ENCODE measurements at places on chromosomes 3 and 15.

DNA sequence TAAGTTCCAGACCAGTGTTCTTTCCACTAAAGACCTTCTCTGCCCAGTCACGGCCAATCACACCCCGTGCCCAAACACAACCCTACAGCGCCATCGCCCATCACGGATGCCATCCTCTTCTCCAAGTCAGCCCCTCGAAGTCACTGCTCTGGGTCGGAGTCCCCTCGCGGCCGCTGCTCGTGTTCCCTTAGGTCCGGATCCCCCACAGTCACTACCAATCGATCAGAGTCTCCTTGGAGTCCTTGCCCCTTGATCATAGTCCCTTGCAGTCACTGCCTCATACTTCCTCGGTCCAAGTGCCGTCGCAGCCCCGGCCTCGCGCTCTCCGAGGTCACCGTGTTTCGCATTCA lies 461 bp downstream of the PCYT1A start:
- peak; percentile 23 for DNase-seq

DNA sequence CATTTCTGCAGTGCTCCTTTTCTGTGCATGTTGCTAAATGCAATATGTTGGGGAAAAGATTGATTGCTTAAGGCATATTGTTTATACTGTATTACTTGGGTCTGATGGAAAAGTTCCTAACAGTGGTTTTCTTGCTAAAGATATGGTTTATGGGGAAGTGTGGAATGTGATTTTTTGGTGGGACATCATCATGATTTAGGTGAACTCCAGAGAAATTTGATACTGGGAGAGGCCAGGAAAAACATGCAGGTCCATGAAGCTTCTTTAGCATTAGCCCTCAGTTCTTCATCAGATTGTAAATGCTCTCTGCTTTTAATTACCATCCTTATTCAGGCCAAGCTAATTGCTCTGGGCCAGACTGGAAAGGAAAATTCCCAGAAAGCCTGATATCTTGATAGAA lies 147.5 kb downstream of the LRTM1 start:
- DNase-seq, result no peak

GRCh38 chr3:5188419-5189221 lies 1.1 kb downstream of the EDEM1 start:
- DNase-seq, result peak; percentile 30

GRCh38 chr15:33671456-33671855 lies 296.8 kb upstream of the CHRM5 start:
- no peak for DNase-seq

DNA sequence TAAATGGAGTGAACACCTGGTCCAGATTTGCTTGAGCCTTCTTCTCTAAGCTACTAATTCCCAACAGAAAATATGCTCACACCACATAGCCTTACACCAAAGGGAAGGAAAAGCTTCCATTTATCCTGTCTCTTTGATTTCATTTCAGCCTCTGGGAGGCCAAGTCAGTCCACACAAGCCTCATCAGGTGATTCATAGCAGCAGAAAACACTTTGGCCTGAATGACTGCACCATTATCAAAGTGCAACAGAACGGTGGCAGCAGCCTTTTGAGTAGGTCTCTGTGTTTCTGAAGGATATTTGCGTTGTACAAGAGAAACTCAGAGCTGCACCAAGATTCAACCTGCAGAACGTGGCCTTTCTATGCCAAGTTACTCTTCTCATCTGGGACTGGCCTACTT lies 46.6 kb upstream of the SNRK start:
- no peak for DNase-seq

DNA sequence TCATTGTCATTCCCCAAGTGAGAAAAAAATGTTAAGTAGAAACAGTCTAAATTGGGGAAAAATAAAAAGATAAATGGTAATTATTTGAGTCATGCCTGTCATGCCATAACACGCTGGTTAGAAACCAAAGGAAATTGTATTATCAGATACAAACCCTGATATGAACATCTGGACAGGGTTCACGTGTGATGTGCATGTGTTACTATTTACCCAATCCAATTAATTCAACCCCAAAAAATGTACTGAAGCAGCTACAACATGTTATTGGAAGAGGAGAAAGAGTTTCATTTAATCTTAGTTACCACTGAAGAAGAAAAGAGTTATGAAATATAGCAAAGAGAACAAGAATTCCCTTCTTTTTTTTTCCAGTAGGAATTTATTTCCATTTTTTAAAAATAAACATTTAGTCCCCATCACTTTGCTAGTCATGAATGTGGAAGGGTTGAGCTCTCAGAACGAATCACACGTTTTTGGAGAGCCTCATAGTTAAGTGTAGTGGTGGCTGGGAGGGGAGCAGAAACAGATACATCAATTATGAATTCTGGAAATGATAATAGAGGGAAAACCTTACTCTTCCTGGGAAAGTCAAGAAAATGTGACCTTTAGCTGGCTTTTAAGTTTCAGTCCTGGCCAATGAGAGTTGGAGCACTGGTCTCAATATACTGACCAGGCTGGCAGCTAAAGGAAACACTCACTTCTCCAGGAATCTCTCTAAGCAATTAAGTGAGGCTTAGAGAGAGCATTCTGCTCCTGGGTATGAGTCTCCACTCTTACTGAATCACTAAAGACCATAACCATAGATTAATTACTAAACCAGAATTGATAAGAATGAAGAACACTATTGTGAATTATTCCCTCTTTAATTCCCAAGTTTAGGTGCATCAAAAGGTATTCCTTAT lies 796.5 kb downstream of the GRM7 start:
- DNase-seq, result peak; percentile 2

DNA sequence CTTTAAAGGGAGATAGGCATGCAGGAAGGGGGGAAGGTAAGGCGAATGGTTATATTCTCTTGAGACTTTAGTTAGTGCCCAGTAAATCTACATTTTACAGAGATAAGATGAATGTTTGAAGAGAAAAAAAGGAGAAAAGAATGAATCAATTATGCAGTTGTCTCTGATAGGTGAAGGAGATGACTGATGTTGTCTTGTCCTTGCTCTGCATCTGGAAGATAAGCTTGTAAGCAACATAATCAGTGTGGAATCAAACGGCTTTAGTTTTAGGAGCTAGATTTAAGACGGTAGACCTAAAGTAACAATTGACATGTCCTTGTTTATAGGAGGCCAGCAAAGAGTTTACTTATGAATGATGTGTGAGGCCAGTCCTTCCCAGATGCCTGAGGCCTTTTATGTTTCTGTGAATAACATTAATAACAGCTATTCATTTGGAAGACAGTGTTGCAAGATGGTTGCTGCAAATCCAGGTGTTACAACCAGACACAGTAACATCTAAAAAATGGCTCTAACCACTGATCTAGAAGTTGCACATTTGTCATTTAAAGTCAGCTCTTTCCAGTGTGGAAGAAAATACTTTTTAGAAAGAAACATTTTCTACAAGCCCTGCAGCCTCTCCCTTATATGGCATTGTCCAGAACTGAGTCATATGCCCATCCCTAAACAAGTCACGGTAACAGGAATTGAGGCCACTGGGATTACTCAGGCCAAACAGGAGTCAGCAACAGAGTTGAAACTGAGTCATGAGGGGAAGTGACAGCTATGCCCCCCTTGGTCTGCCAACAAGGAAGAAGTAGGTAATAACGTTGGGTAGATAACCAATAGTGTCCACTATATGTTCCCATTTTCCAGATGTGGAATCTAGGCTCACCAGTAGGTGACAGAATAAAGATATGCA lies 77.5 kb upstream of the FBN1 start:
- peak; percentile 95 for DNase-seq

- no peak for DNase-seq
Measured at GRCh38 chr3:133329626-133330025, 70.2 kb upstream of the BFSP2 start.

DNA sequence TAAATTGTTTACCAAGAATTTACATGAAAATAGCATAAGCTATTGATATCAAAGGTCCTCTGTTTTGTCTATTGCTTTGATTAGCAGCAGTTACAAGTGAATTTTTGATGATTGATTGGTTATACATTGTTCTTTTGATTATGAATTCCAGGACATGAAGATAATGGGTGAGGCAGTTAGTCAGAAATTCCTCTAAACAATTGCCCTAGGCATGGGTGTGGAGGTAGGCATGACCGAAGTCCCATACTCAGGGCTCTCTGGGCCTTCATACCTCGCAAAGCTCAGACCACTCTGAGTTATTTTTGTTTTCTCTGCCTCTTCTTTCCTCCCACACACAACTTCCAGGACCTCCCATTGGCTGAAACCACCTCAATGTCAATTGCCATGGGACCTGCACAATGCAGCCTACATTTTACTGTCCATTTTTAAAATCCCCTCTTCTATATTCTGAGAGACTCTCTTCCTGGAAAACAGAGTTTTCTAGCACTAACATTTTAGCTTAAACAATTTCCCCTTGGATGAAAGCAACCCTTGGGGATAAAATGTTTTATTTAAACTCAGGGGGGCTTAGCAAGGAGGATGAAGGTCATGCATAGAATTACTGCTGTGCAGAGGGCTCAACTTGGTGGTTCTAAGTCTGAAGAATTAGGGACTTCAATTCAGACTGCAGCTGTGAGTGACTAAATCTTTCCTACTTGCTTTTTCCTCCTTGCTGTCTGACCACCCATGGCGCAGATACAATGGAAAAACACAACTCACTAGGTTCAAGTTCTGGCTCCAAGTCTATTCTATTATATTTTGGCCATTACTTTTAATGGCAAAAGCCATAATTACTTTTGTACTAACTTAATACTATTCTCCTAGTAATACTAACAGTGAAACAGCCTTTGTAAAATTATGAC lies 594.8 kb downstream of the NTRK3 start:
- no peak for DNase-seq

- DNase-seq, result no peak
Measured at GRCh38 chr3:195597229-195597628, 13.5 kb upstream of the APOD start.

GRCh38 chr15:96421178-96421601 lies 90.7 kb downstream of the NR2F2 start:
- DNase-seq, result peak; percentile 14

DNA sequence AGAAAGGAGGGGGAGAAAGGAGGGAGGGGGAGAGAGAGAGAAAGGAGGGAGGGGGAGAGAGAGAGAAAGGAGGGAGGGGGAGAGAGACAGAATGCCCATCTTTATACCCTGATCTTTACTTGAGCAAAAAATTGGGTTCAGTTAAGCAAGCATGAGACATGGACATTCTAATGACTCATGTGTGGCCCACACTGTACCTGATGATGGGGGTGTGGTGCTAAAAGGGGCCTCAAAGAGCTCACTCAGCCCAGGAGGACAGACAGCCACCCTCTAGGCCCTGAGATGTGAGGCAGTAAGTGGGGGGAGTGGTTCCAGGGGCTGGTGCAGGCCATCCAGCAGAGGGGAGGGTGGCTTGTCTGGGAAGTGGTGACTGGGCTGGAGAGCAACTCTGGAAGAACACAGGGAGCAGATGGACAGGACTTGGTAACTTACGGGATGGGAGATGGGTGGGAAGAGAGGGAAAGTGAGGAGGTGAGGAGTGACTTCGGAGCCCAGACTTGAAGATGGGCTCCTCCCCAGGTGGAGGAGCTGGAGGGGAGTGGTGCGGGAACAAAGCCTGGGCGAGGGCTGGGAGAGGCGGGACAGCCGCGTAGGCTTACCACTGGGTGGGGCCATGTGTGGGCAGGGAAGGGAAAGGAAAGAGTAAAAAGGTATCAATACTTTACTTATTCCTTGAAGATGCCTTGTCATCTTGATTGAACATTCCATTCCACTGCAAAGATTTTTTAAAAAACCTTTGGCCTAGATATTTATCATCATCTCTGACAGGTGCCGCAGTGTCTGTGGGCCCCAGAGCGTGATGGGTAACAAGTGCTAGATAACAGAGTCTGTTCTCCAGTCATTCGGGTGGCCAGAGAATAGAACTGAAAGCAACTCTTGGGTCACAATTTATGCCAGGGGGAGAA lies 32.3 kb downstream of the TSPAN3 start:
- DNase-seq, result peak; percentile 47

DNA sequence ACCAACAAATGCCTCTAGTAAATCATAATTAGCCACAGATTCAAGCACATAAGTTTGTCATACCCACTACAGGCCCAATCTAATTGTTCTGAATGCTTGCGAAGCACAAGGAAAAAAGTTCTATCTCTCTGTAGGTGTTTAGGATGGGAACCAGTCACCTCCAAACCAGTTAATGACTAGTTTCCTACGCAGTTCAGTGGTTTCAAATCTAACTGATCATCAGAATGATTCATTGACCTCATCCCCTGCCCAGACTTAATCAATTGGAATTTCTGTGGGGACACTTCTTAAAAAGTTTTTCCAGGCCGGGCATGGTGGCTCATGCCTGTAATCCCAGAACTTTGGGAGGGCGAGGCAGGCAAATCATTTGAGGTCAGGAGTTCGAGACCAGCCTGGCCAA lies 24.3 kb upstream of the MASP1 start:
- DNase-seq, result peak; percentile 75

DNA sequence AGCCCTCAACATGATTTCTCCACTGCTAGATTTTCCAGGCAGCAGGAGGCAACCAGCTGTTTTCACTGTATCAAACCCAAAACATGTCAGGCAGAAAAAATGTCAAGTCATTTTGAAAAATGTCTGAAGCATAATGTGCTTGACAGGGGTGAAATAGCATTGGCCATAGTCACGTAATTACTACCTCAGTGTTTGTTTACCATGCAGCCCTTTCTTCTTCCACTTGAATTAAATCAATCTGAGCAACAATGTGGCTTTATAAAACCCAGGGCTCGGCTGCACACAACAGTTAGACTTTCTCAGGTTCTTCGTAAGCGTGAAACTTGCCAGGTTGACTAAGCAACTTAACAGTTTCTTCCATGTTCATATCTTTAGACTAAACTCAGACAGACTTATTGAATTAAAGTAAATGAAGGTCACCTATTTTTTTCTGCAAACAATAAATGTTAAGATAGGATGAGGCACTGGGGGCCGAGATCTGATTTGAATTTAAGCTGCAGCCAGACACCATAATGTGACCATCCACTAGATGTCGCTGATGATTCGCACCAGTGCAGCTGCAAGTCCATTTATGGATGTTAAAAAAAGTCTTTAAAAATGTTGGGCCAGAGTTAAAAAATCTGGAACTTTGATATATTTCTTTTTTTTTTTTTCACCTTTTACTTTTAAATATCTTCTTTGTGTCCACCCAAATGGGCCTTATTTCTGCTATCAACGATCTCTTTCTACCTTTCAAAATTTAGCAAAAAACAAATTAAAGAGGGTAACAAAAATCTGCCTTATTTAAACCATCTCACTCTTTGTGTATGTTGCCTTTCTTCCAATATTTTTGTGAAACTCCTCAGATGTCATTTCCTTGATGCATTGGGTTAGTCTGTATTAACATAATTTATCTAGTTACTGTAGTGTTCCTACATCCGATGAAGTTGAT lies 305.9 kb downstream of the CACNA2D3 start:
- peak; percentile 71 for DNase-seq

GRCh38 chr3:120648290-120648689 lies 33.7 kb downstream of the HGD start:
- DNase-seq, result no peak

GRCh38 chr3:113428581-113428980 lies 12.7 kb downstream of the CFAP44 start:
- no peak for DNase-seq

DNA sequence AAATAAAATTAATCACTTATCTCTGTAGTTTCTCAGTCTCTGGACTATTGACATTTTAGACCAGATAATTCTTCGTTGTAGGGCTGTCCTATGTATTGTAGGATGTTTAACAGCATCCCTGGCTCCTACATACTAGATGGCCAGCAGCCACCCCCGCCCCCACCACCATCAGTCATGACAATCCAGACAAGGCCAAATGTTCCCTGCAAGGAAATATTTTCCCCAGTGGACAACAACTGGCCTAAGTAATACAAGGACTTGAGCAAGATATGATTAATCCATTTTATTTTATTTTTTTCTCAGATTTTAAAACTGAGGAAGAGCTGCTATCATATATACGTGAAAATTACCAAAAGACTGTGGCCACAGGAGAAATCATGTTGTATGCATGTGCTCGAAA lies 23.8 kb downstream of the TICRR start:
- peak; percentile 79 for DNase-seq
